NCI-H187 (cell line): ENCODE measurements at places on chromosomes 5 and 9.

DNA sequence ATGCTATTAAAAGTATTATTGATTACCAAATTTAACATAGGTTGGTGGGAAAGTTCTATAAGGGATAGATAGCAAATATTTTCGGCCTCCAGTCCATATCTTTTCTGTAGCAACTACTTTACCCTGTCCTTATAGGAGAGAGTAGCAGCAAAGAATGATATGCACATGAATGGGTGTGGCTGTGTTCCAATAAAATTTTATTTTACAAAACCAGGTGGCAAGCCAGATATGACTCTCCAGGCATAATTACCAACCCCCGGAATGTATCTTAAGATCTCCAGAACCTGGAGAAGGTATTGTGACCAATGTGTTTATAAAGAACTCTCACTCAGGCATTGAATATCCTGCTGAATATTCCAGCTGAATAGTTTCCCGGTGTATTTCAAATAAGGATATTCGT is 1461.2 kb downstream of the MAT2B start:
- DNase-seq: no peak

GRCh38 chr5:78541086-78541654 is 107.4 kb downstream of the LHFPL2 start:
- DNase-seq: no peak

DNA sequence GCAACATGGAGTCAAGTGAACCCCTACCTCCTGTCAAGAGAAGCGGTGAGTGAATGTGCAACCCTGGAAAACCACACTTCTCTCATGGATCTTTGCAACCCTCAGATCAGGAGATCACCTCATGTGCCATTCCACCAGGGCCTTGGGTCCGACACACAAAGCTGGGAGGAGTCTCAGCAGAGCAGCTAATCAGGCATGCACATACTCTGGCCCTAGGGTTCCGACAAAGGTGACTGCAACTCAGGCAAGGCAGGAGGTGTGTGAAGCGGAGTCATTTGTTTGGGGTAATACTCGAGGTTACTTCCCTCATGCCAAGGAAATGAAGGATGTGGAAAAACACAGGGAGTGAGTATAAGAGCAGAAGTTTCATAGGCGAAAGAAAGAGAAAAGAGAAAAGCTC is 96.1 kb downstream of the GABRG2 start:
- no peak for DNase-seq

GRCh38 chr5:12316812-12317211 is 412.6 kb upstream of the CTNND2 start:
- DNase-seq: no peak
